ENCODE measurements at places on chromosomes 4 and X. TPM values are rescaled to one million over a fixed set of nuclear protein-coding genes. Genes with fewer than 3 reads are reported as not detected.

DNA sequence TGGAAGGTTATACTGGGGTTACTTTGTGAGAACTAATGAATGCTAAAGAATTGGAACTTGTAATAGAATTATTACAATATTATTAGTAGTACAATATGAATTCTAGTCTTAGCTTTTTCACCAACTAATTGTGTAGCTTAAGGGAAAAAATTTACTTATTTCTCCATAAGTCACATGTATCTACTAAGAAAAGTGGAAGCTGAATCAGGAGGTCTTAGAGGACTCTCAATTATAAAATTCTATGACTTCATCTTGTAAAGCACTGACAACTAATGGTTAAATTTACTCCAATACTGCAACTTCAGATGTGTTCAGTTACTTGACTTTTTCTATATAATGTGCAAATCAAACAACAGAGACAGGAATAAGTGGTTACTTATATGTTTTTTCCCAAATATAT, 899 bp upstream of the TMPRSS11D start:
- DNase-seq: no peak

- no peak for DNase-seq
Observed at GRCh38 chr4:176534566-176534965, 214.8 kb downstream of the SPCS3 start.

DNA sequence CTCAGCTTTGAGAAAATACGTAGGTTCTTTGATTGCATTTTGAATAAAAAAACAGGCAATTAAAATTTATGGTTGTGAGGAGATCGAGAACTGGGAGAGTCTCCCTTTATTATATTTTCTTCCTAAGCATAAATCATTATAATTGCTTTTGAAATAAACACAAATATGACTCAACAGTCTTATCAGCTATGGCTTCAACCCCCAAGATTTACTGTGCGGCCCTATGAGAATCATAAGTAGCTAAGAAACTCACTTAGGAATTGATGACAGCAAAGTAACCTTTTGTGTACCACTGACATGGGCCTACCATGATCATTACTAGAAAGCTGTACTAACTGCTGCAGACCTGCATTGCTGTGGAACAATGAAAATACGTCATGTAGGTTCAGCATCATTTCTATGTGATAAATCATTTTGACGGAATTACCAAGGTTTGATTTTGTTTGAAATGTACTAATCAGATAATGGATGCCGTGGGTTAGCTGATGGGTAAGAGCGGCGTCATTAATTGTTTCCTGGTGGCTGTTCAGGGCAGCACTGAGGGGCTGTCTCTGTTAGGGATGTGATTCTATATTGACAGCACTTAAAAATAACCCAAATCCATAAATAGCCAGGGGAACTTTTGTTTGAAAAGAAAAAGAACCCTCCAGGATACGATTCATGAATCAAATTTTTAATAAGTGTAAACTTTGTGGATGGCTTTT, 51.5 kb upstream of the GPRIN3 start:
- DNase-seq: no peak

PAGE2B gene
- total RNA-seq: not detected

DNA sequence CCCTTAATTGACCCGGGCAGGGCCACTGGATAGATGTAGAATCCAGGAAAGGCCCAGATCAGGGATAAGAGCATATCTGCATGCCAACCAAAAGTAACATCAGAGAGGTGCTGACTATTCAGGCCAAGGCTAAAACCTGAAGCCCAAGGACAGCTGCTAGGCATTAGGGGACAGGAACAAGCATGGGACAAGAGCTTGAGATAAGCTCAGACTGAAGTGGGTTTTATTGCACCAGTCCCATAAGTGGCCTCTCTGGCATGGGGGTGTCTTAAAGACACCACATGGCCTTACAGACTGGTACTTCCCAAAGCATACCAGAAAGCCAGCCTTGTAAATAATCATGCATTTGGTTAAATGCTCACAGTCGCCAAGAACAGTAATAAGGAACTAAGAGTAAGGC, 376.1 kb downstream of the FBXW7 start:
- DNase-seq: no peak

GRCh38 chr4:155569960-155570515, 96.6 kb upstream of the GUCY1A1 start:
- DNase-seq: no peak

DNA sequence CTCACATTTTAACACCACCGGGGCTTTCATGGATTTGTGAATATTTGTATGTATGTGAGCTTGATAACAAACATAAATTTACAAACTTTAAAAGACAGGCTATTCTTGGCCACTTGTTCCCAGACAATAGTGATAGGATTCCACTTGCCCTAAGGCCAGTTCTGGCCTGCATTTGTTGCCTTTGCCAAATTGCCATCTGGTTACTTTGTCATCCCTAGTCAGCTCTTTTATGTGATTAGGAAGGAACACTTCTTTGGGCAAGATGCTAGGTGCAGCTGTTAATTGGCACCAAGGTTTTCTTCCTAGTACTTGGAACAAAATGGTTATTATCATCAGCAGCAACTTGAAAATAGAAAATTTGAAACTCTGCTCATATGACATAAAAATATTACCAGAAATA, 63.3 kb downstream of the CCSER1 start:
- no peak for DNase-seq

- DNase-seq: no peak
Observed at GRCh38 chrX:115650916-115651315, 89.9 kb downstream of the PLS3 start.

GRCh38 chr4:169337510-169337909, 66.8 kb upstream of the SH3RF1 start:
- DNase-seq: no peak

- DNase-seq: no peak
Observed at GRCh38 chr4:7073526-7074390, 5.9 kb upstream of the GRPEL1 start.
